ENCODE measurements at places on chromosomes 5 and 9.

- DNase-seq, result no peak
Measured at GRCh38 chr9:113492343-113493202, 29.0 kb downstream of the RGS3 start.

GRCh38 chr5:143014017-143014651, 244.0 kb downstream of the ARHGAP26 start:
- DNase-seq, result peak; percentile 29

GRCh38 chr5:5340206-5340729, 82.2 kb upstream of the ICE1 start:
- DNase-seq, result no peak

DNA sequence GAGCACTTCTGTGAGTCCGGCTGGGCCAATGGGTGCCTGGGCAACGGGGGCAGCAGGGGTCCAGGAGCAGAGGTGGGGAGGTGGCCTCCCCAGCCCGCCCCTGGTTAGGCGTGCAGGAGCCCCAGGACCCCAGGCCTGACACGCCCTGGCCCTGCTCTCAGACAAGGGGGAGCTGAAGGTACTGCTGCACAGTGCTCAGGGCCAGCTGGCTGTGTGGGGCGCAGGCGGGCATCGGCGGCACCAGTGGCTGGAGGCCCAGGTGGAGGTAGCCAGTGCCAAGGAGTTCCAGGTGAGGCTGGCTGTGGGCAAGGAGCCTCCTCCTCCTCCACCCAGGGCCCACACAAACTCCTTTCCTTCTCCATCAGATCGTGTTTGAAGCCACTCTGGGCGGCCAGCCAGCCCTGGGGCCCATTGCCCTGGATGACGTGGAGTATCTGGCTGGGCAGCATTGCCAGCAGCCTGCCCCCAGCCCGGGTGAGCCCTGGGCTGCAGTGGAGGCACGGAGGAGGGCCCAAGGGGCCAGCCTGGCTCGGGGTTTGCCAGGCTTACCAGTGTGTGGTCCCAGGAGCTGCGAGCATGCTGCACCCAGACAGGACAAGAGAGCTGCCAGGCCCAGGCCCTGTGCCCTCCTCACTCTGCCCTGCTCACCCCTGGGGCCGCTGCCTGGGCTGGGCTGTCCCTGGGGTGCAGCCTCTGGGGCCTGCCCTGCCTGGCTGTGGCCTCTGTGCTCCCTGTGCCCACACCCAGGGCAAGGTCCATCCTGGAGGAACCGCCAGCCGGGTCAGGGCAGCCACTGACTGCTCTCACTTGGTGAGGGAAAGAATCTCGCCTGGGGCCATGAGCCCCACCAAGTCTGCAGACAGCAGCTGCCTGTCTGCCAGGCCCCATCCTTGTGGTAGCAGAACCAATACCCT, 7.0 kb downstream of the MAMDC4 start:
- DNase-seq, result no peak

DNA sequence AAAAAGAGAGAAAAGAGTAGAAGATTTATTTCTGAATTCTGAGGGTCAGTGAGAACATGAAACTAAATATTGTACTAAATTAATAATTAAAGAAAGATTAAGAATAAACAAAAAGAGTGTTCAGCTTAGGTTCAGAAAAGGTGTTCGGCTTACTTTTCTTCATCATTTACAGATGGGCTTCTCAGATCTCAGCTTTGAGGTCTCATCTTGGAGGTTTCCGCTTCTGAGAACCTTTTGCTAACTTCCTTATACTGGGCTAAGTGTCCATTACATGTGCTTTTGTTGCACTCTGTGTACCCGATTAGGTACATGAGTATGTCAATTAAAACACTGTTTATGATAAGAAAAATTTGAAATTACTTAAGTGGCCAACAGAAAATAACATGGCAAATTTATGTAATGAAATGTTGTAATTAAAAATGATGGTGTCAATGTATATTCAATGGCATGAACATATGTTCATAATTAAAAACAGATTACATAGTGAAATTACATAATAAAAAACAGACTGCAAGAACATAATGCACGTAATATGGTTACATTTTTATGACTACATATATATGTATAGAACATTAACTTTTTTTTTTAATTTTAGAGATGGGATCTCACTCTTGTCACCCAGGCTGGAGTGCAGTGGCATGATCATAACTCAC, 17.3 kb upstream of the ITGA1 start:
- no peak for DNase-seq

DNA sequence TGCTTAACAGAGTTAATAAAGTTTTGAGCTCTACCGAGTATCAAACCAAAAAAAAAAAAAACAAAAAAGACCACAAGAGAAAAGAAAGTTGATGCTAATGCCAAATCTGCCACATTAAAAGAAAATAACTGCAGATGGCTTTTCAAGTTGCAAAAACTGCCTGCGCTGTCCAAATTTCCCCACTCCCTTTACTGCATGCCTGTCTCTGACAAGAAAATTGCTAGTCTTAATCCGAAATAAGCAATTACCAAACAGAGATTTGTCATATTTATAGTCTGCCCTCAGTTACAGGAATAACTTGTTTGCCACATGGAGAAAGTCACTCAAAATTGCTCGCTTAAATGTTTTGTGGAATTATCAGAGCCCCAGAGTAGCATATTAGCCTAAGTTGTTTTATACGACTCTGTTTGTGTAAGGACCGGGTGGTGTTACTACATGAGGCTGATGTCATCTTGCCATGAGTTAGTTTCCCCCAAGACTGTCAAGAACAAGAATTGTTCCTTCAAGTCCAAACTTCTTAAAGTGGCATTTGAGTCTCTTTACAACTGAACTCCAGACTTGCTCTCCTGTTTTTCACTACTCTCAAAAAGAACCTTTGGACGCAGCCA, 160.9 kb downstream of the CEP120 start:
- no peak for DNase-seq

- DNase-seq, result no peak
Measured at GRCh38 chr9:95512709-95513095, 4.1 kb downstream of the PTCH1 start.

- DNase-seq, result no peak
Measured at GRCh38 chr5:150297934-150298595, 4.6 kb downstream of the ARSI start.

GRCh38 chr9:84271921-84272556, 68.5 kb downstream of the SLC28A3 start:
- DNase-seq, result no peak

DNA sequence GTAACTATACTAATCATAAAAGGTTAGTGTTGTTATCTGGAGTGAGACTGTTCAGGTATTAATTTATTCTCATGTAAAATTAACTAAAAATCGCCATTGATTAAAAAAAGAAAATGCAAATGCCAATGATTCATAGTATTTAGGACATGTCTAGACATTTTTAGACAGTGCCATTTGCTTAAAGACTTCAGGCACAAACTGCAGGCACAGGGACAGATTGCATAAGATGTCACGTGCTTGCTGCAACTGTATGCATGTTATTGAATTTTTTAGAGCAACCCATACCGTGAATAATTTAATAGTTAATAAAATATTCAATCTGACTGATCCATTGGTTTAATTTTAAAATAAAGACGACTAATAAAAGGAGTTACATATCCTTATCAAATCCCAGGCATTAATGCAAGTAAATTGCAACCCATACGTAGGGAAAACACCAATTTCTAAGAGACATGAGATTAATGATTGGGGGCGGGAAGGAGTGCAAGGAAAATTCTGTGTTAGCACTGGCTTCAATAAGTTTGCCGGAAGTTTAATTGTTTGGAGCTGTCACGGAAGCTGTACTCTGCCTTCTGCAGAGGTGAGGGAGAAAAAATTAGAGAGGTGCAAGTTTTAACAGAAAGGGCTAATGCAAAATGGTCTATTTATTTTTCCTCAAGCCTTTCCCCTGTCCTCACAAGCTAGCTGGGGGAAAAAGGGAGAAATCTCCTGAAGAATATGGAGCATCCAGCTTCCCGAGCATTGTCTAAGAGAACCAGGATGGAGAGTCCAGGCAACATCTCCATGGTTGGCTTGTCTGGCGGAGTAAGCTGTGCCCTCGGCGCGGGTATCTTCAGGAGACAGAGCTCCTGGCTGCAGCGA, 2.9 kb downstream of the EDIL3 start:
- no peak for DNase-seq

GRCh38 chr9:38671372-38671731, 48.6 kb downstream of the FAM240B start:
- no peak for DNase-seq

DNA sequence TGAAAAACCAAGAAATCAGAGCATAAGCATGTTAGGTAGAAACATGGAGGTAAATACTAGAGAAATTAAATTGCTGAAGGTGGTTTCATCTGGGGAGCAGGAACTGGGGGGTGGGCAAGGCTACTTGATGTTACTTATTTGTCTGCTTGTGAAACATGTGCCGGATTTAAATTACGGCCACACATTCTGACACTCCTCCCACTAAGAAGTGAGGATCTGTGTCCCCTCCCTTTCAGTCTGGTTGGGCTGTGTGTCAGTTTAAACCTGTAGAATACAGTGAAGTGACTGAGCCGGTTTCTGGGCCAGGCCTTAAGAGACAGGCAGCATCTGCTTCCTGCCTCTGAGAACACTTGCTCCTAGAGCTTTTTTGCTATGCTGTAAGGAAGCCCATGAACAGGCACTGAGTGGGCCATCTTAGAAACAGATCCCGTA, 2.3 kb upstream of the IARS1 start:
- no peak for DNase-seq

DNA sequence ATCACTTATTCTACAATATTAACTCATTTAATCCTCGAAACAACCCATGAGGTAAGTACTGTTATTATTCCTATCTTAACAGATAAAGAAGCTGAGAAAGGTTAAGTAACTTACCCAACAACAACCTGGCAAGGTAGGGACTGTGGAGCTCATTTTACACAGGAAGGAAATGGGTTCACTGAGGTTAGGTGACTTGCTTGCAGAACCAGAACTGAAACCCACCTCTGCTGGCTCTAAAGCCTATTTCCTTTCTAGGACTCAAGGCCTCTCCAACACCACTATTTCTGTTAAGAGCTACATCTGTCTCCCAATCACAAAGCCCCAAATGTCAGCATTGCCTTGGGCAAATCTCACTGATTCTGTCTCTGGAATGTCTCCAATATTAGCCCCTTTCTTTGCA, 38.9 kb upstream of the IFNK start:
- no peak for DNase-seq

DNA sequence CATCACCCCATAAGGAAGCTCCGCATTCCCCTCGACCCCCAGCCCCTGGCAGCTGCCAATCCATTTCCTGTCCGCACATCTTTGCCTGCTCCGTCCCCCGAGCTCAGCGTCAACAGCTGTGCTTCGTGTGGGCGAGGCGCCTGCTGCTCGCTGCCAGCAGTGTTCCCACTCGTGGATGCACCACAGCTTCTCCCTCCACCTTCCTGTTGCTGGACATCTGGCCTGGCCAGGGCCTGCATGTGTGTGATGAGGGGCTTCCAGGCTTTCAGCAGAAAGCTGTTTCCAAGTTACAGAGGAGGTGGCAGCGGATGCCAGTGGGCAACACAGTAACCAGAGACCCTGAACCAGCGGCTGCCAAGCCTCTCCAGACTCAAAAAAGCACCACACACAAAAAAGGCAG, 86.0 kb downstream of the PRRT1B start:
- DNase-seq, result no peak

DNA sequence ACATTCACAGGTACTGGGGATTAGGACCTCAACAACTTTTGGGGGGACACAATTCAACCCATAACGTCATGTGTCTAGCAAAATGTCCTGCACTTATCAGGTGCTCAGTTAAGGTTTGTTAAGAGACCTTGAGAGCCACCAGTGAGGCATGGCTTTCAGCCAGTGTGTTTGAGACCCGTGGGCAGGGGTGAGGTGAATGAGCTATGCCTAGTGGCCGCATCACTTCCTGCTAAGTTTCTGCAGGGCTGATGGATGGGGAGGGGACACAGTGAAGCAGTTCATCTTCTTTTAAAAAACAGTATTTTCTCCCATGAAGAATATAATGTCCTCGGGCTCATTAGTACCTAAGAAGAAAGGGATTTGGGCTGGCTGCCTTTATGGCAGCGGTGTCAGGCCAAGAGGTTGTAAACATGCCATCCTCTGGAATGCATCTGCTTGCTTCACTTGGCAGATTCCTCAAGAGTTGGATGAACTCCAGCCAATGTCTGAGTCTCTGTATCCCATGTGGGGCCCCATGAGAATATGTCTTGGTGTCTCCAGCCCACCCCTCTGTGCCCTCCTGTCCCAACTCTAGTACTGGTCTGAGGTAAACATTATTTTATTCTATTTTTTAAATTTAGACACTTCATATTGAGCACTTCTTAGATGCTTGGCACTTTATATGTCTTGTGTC, 282.2 kb downstream of the CWC27 start:
- DNase-seq, result no peak

DNA sequence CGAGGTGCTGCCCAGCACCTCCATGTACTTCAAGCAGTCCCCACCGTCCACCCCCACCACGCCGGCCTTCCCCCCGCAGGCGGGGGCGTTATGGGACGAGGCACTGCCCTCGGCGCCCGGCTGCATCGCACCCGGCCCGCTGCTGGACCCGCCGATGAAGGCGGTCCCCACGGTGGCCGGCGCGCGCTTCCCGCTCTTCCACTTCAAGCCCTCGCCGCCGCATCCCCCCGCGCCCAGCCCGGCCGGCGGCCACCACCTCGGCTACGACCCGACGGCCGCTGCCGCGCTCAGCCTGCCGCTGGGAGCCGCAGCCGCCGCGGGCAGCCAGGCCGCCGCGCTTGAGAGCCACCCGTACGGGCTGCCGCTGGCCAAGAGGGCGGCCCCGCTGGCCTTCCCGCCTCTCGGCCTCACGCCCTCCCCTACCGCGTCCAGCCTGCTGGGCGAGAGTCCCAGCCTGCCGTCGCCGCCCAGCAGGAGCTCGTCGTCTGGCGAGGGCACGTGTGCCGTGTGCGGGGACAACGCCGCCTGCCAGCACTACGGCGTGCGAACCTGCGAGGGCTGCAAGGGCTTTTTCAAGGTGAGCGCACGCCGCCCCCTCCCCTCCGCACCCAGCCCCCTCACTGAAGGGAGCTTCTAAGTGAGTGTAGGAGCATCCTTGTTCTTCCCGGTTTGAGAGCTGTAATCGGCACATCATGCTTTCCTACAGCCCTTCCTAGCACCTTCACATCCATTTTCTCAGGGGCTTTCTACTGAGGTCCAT, 6.9 kb downstream of the NR4A3 start:
- no peak for DNase-seq

DNA sequence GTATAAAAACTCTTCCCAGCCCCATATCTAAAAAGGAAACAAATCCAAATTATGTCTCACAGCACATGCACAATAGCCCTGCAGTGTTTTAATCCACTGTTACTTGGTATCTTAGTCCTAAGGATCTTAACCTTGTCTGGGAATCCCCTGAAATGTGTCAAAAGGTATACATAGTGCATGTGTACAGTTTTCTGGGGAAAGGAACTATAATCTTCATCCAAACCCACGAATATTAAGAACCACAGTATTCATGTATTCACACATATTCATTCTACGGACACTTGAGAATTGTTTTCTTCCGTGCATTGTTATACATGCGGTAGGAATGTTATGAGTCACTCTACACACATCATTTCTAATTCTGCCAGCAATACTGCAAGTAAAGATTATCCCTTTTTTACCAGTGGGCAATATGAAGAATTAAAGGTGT, 47.8 kb upstream of the SNX2 start:
- no peak for DNase-seq

GRCh38 chr5:173263566-173263965, 28.6 kb upstream of the NKX2-5 start:
- DNase-seq, result no peak

- peak; percentile 41 for DNase-seq
Measured at GRCh38 chr5:141681695-141682641, at the start of gene ARAP3. Gene ARAP3, minus strand, starts transcription at chr5:141682230. Its CDS starts 1,744 bp downstream, at chr5:141680486.
